ENCODE measurements at places on chromosomes 4 and X.

- DNase-seq, result no peak
Measured at GRCh38 chr4:7631288-7632014, 196.7 kb upstream of the PSAPL1 start.

DNA sequence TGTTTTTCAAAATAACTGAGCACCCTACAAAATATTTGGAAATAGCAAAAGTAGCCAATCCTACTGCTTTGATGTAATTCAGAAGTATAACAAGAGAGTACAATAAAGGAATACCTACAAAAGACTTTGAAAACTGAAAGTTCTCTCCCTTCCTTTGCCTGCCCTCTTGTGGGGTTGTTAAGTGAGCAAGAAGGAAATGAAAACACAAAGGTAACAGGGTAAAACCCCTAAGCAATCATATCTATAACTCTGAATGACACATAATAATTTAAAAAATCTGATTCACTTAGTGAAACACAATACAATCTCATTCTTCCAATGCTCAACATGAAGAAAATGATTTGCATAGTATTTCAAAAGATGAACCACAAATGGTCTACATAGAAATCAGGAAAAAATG lies 98.2 kb downstream of the FRYL start:
- DNase-seq, result no peak

DNA sequence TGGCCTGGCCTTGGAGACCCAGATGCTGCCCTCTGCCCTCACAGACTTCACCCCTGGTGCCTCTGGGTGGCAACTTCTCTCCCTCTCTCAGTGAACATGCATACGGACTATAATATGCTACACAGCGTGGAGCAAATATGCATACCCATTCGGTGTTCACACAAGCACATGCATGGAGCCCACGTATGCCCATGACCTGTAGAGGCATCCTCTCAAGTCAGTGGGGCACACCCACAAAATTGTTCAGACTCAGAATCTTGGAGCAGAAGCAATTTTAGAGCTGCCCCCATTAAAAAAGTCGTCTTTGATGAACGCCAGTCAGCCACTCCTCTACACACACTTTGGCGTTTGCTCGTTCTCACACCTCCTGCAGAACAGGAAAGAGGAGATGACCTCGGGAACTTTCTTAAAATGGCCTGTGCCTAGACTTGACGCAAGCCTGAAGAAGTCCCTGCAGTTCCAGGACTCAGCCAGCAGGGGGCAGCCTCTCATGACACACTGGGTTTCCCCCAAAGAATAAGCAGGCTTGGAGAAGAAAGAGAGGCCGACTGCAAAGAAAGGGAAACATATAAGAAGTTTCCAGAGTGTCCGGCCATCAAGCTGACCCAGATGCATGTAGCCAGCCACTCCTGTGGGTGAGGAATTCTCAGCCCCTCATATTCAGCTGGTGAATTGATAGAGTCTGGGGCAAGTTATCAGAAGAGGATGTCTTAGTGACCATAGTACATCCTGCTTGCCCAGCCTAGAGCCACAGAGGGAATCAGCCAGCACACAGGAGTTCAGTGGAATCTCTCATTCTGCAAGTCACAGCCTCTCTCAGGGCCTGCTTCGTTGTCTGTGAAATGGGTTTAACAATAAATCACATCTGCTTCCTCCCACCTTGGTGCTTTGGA lies 17.3 kb downstream of the APLN start:
- DNase-seq, result peak; percentile 34

DNA sequence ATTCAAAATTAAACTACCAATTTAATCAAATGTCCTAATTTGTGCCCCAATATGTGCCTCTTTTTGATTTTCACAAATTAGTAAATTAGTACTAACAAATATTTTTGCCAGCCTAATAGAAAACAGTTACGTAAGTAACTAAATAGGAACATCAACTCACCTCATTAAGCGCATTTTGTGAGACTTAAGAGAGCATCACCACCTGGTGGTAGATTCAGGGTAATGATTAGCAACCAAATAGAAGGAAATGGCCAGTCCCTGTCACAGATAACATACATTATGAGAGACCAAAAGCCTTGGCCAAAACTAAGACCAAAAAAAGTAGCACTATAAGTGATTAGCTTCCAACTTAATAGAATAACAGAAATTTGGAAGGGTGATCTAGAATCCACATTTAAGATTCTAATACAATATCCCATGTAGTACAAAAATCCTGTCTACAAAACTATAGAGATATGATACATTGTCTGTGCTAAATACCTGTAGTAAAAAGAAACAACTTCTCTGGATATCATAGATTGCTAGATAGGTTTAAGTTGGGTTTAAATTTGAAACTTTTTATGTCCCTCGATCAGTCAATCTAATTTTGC lies 46.7 kb downstream of the C4orf46 start:
- DNase-seq, result peak; percentile 62

- no peak for DNase-seq
Measured at GRCh38 chr4:55398966-55399365, 3.2 kb downstream of the TMEM165 start.

DNA sequence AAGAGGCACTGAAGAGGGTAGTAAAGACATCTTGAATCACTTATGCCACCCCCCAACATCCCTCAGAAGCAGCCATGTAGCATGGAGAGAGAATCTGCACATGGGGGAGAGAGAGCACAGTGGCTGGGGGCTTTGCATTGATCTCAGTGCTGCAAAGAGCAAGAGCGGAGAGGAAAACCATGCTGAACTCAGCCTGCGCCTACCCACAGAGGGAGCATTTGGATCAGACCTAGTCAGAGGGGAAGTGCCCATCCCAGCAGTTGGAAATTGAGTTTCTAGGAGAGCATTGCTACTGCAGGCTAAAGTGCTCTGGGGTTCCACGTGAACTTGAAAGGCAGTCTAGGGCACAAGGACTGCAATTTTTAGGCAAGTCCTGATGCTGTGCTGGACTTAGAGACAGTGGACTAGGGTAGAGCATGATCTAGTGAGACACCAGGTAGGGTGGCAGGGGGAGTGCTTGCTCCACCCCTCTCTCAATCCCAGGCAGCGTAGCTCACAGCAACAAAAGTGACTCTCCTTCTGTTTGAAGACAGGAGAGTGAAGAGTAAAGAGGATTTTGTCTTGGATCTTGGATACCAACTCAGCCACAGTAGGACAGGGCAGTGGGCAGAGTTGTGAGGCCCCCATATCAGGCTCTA lies 9.0 kb upstream of the PROM1 start:
- DNase-seq, result no peak

- no peak for DNase-seq
Measured at GRCh38 chrX:71181558-71181909, 36.9 kb downstream of the NLGN3 start.

DNA sequence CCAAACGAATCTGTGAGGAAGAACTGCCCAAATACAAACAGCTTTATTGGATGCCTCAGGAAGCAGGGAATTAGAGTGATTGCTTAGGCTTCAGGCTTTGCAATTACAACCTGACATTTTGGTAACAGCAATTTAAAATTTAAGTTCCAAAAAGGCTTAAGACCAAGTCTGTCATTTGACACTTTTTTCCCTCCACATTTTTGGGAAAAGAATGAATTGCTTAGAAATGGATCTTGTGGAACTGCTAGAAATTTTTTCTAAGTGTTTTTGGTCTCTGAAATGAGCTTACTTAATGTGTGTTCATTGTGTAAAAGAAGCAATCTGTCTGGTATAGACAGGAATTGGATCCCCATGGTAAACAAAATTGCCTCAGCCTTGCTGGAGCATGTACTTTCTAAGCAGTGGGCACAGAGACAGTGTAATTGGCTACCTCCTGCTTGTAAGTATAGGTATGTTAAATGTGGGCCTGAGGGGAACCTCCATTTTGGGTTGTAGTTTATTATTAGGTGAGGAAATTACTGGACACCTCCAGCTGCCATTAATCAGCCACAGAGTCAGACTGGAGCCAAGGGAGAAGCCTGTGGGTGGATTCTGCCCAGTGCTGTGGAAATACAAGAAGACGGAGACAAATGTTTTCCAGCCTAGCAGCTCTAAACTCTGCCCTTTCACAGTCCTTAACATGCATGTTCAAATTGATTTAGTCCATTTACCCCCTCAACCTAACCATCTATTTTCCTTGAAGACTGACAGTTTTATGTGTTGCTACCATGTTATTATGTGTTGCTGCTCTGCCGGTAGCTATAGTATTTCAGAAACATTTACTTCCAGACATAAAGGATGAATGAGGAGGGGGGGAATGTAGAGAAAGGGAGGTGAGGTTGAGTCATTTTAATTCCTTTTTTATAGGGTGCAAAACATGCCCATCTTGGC lies 473.0 kb downstream of the SPRY1 start:
- no peak for DNase-seq

DNA sequence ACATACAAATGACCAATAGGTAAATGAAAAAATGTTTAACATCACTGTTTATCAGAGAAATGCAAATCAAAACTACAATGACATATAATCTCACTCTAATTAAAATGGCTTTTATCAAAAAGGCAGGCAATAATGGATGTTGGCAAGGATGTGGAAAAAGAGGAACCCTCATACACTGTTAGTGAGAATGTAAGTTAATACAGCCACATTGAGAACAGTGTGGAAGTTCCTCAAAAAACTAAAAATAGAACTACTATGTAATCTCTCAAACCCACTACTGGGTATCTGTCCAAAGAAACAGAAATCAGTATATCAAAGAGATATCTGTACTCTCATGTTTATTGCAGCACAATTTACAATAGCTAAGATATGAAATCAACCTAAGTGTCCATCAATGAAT lies 165.9 kb upstream of the HHIP start:
- no peak for DNase-seq

GRCh38 chr4:7156328-7156727 lies 36.0 kb upstream of the SORCS2 start:
- no peak for DNase-seq

DNA sequence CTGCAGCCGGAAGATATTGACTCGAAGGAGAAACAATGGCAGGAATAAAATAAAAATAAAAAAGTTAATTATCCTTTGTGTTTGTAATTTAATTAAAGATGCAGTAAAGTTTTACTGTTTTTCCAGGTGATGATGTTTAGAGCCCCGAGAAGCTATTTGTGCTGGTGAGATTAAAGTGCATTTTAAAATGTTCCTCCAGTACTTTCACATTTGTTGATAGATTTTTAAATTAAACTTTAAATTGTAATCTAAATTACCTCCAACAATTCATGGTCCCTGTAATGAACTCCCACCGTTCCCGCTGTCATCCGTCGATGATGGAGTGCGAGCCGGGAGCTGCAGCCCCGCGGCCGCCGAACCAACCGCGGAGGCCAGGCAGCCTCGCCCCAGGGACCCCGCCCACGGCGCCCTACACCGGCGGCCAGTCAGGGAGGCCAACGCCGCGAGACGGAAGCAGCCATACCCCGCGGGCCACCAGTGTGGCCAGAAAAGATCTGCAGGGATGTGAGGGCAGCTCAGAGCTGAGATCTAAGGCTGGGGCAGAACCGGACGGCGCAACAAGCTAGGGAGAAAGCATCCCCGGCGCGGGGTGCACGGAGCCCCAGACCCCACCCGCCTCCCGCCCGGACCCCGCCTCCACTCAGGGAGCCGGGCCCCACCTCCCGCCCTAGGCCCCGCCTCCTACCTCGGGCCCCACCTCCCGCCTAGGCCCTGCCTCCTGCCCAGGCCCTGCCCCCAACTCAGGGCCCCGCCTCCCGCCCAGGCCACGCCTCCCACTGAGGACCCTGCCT lies 104.0 kb downstream of the FAM53A start:
- DNase-seq, result peak; percentile 81

- no peak for DNase-seq
Measured at GRCh38 chr4:120720354-120720934, 202.1 kb downstream of the PRDM5 start.

DNA sequence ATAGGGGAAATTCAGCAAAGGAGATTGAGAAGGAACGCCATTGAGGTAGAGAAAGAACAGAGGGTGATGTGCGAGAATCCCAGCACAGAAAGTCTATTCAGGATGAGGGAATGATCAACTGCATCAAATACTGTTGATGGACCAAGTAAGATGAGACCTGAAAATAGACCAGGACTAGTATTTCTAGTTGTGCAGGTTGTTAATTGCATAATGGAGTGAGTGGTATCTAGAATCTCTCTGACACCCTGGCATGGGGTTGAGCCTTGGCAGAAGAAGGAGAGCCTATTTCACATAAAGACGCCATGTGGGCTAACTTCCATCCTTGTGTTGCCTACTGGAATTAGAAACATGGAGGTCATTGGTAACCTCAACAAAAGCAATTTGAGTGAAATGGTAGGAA lies 135.6 kb downstream of the TMEM164 start:
- no peak for DNase-seq

DNA sequence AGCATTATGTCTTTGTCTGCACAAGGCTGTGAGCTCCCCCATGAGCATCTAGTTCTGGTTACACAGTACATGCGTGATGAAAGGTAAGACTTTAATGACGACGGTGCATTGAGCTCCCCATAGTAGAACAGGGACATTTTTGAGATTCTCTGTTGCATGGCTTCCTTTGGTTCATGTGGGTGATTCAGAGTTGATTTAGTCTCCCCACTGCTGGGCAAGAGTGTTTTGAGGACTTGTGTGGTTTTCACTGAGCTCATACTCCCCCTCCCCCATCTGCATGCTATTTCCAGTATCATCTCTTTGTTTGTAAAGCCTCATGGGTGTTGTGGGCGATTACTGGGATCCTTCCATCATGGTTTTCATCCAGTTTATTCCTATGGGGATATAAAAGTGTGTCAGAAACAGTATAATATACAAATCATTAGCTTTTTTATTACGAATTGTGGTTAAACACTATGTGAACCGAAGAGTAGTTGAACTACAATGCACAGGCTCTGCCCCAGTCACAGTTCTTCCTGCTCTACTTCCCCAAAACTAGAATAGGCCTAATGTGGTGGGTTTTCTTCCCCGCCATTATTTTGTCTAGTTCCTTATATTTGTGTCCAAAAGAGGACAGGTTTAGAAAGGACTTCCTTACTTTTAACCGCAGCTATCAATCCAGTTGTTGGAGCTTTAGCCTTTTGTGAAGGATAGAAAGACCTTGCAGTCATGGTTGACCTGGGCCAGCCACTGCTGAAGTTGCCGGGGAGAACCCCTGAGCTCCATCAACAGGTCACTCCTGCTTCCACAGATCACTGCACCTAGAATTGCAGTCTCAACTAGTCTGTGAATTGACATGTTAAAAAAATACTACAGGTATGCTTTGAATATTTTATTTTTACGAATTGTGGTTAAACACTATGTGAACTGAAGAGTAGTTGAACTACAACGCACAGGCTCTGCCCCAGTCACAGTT lies 30.4 kb downstream of the KIT start:
- DNase-seq, result no peak

Measured in SW480 (cell line).